ENCODE measurements at places on chromosomes 7 and 10. TPM values are rescaled to one million over a fixed set of nuclear protein-coding genes. Genes with fewer than 3 reads are reported as not detected.

Gene TWIST1
- 6.9 TPM for polyA plus RNA-seq

Gene PDZD7
- 0.07 TPM for polyA plus RNA-seq

Gene FRG2B
- polyA plus RNA-seq: not detected

Gene SPDYE8
- polyA plus RNA-seq: 0.10 TPM

Gene INHBA
- 3.4 TPM for polyA plus RNA-seq

Gene TAS2R3
- 0.17 TPM for polyA plus RNA-seq

Gene ADCYAP1R1
- 0.40 TPM for polyA plus RNA-seq

Gene CHRM2
- polyA plus RNA-seq: 0.06 TPM

Gene EBF3
- 0.79 TPM for polyA plus RNA-seq

Gene NXPH1
- polyA plus RNA-seq: 0.05 TPM

Gene SLC18A2
- polyA plus RNA-seq: 6.7 TPM

Gene FKBP6
- polyA plus RNA-seq: 0.27 TPM

Gene NRCAM
- polyA plus RNA-seq: 2.3 TPM

Gene OPN1SW
- not detected for polyA plus RNA-seq

Gene TMEM225B
- polyA plus RNA-seq: 1.7 TPM

Gene CPN1
- polyA plus RNA-seq: not detected

Gene ABI1
- 51.1 TPM for polyA plus RNA-seq

Gene AMZ1
- polyA plus RNA-seq: 0.45 TPM

Measured in ovary (tissue), 10 donors.